Hypothalamus (tissue), 51 donors: ENCODE measurements at places on chromosomes 7 and 10.

DNA sequence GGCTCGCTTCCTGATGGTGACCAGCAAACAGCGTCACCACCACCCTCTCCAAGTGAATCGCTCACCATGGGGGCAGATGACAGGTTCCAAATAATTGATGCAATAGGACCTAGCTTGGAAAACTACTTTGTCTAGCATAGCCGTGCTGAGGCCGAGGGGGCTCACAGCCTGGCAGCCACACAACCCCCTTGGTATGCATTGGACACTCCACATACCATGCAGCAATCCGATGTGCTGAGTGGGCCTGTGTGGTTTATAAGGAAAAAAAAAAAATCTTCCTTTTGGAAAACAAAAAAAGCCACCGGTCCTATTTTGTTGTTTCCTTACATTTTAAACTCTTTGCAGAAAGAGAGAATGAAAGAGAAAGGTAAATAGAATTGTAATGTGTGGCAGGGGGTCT, 15.1 kb downstream of the GATA3 start:
- DNase-seq, result no peak

- DNase-seq, result no peak
Measured at GRCh38 chr10:63516207-63516606, 5.0 kb upstream of the REEP3 start.

DNA sequence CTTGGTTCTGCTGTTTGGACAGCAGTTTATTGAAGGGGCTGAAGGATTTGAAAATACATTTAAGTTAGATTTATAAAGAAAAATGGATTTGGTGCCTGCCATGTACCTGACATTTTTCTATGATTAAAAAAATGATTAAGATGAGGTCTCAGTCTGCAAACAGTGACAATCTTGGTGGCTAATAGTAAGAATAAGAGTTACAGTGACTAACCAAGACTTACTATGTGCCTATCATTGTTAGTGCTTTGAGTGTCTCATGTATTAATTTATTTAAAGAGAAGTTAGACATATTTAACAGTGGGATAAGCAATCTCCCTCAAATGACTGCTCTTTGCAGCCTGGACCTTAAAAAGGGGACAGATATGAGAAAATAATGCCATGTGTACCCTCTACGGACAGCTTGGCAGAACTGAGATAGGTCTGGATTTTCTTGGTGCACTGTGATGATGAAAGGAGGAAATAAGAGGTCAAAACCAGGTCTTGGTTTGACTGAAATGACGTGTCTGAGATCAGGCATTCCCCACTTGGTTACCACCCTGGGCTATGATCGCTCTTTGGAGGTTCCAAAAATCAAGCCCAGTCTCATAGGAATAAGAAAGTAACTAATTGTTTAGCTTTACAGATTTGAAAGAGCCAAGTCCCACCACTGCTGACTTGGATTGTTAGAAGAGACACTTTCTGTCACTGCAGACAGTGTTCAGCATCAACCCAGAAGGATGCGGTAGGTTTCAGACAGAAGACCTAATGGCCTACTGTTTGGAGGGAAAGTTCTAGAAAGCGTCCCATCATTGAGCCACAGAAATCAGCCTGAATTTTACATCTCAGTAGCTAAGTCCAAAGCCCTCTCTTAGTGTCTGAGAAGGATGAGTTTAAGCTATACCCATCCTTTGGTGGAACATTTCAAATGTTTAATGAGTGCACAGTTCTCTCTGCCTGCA, 2.1 kb downstream of the CASP7 start:
- no peak for DNase-seq

DNA sequence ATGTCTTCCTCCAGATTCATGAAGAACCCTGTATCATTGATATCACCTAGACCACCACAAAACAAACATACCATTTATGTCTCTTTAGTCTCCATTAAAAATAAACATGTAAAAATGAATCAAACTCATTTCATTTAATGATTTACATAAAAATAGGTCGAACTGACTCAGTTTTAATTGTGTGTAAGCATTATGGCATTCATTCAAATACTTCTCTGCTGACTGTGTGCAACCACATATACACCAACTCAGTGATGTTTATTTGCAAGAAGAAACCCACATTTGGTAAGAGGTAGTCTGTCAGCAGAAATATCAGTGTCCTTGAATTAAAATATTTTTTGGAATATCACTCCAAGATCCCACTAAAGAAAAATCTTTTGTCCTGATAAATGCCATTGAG, 30.5 kb downstream of the ABCB1 start:
- no peak for DNase-seq

GRCh38 chr10:71381611-71382010, 15.1 kb upstream of the CDH23 start:
- DNase-seq, result no peak
